ENCODE measurements at places on chromosomes 2 and 18.

GRCh38 chr18:11020877-11021414, 128.4 kb downstream of the PIEZO2 start:
- no peak for DNase-seq

DNA sequence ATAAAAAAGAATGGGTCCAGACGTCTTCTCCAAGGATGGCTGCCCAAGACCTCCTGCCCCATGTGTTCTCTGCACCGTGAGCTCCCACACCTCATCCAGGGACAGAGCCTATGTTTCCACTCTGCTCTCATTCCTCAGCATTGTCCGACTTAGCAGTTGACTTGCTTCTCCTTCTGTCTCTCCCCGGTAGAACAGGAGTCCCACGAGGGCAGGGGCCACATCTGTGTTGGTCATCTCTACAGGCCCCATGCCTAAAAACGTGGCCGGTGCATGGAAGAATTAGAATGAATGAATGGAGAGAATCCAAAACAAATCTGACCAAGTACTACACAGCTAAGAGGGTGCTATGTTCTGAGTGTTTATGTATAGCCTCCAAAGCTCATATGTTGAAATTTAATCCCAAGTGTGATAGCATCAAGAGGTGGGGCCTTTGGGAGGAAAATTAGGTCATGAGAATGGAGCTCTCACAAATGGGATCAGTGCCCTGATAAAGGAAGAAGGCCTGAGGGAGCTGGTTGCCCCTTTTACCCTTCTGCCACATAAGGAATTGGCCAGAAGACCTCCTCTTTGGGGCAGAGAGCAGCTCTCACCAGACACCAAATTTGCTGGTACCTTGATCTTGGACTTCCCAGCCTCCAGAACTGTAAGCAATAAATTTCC, 55.9 kb downstream of the FAM178B start:
- no peak for DNase-seq

GRCh38 chr2:80281049-80281448, 23.5 kb downstream of the LRRTM1 start:
- no peak for DNase-seq

DNA sequence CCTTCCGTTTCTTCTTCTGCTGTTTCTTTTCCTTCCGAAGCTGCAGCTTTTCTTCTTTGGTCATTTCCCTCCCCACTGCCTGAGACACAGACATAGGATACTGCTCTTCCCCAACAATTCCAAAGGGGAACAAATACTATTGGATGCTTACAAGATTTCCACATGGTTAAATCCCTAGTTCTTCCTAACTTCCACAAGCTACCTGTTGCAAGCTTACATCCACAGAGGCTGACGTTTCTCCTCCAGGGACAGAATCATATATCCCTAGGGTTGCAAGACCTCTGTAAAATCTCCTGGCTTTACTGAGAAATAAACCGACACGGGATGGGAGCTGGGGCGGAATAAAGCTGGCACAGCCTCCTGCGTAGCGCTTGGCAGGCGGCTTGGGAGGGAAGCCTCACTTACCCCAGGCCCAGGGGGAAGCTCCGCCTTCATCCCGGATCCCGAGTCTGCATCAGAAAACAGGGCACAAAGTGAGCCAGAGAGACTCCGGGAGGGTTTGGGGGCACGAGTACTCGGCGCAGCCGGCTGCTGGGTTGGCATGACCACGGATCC, 590 bp downstream of the EIF2B4 start:
- DNase-seq: no peak

DNA sequence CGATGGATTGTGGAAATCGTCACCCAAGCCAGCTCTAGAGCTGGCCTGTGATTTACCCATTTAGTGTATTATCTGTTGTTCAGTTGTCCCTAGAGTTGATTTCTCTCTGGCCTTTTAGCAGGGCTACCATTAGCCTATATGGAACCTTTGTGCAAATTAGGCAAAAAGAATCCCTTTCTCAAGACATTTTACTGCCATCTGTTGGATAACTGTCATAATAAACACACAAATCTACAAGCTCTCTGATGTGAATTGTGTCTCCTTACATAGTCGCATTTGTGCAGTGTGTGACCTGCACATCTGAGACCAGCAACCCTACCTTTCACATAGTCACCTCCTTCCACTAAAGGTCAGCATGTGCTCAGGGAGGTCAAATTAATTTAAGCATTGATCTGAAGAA, 34.0 kb downstream of the LOXHD1 start:
- no peak for DNase-seq

- DNase-seq: no peak
Observed at GRCh38 chr18:78099979-78100588, 850.4 kb downstream of the GALR1 start.

DNA sequence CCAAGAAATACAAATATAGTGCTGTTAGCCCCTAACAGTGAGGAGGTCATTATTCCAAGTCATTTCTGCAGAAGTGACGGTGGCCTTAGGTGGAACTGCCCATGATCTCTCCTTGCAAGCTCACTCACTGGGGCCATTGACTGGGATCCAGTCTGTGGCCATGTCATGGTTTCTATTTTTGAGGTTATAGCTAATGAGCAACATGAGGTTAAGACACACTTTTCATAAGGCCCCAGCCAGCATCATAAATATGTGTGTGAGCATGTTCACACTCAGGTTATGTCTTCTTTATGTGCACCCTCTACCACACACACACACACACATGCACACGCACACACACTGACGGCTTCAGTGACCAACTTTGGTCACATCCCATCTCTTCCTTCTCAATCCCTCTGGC, 484 bp downstream of the AFF3 start:
- no peak for DNase-seq

- no peak for DNase-seq
Observed at GRCh38 chr2:33420726-33421125, 55.7 kb upstream of the RASGRP3 start.

DNA sequence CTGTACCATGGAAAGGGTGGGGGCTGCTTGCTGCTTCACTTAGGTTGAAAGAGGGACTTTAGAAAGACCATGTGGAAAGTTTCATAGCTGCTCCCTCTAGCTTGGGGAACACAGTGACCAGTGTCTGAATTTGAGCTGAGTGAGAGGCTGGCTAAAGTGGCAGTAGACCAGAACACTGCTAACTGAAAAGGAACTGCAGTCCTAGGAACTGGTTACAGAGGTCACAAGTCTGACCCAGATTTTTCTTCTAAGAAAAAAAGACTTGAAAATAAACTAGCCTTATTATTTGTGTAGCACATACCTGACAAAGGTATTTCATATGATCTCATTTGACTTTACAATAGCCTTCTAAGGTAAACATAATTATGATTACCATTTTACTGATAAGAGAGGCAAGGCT, 153.6 kb downstream of the FSHR start:
- no peak for DNase-seq

Measured in cerebellar nuclear complex (tissue), 1 donor.